ENCODE measurements at places on chromosomes 13 and 19.

DNA sequence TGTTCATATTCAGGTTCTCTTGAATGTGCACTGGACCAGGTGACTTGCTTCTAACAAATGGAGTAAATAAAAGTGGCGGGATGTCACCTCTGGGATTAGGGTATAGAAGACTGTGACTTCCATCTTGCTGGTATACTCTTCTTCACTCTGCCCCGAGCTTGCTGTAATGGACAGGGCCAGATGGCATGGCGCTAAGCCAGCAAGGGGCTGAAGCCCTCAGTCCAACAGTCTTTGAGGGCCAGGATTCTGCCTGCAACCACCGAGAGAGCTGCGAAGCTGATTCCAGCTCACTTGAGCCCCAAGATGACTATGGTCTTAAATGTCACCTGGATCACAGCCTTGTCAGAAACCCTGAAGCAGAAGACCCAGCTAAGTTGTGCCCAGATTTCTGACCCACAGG, 600.0 kb downstream of the FGF9 start:
- DNase-seq = no peak

GRCh38 chr19:51520728-51521127, 10.7 kb downstream of the SIGLEC6 start:
- DNase-seq = no peak

DNA sequence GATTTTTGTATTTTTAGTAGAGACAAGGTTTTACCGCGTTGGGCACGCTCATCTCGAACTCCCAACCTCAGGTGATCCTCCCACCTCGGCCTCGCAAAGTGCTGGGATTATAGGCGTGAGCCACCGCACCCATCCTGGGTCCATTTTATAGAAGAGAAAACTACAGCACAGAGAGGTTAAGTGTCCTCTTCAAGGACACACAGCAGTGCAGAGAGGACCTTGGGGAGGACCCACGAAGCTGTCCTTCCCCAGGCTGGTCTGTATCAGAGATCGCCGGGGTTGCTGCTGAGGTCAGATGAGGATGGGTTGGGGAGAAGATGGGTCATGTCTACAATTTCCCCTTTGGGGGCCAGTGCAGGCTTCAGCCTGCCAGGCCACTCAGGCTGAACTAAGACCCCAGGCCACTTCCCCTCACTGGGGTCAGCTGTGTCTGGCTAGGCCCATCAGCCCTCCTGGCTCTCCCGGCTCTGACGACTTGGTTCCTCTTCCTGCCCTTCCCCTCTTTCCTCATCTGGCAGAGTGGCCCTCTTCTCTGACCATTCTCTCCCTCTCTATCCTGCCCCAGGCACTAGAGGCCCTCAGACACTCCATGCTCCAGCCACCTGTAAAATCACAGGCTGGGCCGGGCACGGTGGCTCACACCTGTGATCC, 9.6 kb downstream of the MYO1F start:
- DNase-seq = no peak

GRCh38 chr19:18613589-18614234, 1.0 kb downstream of the TMEM59L start:
- DNase-seq = no peak

- no peak for DNase-seq
These were observed 529.6 kb downstream of the FGF9 start for GRCh38 chr13:22200440-22200839.

GRCh38 chr19:13727798-13728197, 36.5 kb upstream of the MRI1 start:
- DNase-seq = no peak

GRCh38 chr13:41543664-41544300, 86.4 kb downstream of the RGCC start:
- no peak for DNase-seq

DNA sequence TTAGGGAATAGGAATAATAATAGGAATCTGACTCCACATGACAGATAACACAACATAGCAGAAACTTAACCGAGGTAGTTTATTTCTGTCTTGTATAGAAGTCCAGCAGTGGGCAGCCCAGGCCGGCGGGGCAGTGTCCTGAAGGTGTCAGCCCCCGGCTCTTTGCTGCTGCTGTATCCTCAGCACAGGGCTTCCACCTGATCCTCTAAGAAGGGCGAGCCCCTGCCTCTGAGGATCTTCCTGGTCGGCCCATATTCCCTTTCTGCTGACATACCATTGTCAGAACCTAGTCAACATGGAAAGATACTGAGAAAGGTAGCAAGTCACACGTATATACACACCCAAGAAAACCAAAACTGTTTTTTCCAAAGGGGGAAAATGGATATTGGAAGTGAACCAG, 56.2 kb upstream of the GPR183 start:
- DNase-seq = no peak

DNA sequence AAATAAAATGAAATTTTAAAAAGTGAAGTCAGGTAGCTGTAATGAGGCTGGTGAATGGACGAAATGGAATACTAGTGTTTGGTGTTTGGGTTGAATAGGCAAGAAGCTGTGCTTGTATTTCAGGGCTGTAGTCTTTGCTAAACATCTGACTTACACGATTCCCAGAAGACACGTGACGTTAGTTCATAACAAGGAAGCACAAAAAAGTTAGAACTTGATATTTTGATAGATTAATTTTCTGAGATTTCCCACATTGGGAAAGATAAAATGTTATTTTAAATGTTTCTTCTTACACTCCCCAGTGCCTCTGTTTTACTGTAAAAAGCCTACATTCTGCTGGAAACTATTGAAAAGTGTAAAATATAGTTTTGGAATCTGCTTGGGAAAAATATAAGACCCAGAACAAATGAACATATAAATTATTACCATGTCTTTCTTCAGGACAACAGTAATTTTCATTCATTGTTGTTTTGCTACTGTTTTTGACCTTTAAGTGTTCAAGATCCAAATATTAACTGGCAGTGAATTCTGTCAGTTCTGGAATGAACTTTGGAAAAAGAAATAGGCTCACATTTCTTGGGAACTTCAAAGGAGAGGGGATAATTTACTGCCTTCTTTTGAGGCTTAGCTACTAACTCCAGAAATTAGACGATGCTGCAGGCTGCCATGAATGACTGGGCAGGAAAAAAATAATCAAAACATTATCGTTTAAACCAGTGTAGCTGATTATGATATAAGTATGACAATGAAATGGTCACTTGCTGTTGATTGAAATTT, 241.3 kb downstream of the SLITRK6 start:
- DNase-seq = no peak

DNA sequence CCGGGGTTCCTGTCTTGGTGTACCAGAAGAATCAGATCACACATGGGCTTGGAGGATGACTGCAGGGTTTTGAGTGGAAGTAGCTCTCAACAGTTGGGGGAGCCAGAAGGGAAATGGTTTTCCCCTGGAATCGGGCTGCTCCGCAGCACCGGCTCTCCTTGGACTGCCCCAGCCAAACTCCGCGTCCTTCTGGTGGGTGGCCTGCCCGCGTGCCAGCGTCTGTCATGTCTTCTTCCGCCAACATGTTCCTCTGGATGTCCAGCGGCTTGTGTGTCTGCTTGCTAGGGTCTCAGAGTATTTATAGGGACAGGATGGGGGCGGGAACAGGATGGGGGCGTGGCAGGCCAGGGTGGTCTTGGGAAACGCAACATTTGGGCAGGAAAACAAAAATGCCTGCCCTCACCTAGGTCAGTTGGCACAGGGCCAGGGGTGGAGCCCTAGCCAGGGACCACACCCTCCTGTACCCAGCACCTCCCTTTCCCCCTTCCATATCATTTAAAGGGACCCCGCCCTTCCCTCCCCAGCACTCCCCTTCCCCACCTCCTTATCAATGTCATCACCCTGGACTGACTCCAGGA, 1.3 kb upstream of the ZNF30 start:
- DNase-seq = no peak

DNA sequence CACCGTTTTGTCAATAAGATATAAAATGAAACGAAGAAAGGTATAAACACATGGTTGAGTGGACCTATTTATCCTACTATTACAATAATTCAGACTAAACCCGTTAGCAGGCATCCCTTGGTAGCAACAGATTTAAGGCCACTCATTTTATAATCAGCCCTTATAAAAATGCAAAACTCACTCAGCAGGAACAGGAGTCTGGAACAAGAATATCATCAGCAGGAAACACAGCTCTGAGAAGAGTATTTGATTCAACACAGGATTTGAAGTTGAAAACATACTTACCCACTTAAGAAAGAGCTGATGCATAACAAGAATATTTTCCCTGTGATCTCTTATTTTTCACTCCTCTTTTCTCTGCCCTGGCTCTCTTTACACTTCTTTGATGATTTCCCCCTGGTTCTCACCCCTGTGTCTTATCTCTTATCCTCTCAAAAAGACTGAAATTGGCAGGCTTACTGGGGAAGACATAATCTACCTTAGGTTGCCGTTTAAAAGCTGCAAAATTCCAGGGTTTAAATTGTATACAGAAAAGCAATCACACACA, 1722.7 kb downstream of the SLITRK5 start:
- DNase-seq = no peak

DNA sequence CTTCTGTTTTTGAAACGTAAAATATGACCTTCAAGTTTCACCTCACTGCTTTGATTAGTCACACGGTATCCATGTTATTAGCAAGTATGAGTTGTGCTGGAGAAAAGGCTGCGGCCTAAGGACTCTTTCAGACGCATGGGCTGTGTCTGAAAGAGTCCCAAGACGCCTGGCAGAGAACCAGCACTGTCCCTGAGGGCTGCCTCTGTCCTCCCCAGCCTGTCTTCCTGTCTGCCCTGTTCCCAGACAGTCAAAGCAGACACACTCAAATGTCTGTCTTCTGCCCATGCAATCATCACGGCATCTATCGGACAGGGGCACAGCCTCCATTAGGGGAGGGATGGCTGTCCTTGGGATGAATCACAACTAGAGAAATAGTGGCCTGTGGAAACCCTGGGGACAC, 65.5 kb downstream of the DPY19L3 start:
- DNase-seq = no peak

DNA sequence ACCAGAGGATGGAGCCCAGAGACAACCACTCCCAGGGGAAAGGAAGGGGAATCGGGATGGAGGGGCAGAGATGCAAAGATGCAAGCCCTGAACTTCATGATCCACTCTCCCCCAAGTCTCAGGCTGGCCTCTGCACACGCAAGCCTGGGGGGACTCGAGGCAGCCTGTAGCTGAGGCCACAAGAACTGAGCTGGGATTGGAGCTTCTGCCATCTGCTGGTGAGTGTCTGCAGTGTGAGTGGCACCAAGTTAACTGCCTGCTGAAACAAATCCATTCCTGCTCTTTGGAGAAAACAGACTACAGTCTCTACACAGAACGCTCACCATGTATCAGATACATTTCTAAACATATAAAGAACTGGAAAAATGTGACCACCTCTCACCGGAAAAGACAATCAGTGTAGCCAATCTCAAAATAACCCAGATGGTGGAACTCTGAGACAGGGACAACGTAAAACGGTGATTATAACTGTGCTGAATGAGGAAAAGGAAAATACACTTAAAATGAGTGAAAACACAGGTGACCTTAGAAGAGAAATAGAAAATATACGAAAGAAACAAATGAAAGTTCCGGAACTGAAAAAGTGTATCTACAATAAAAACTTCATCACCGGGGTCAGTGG, 62.1 kb downstream of the KLF2 start:
- no peak for DNase-seq

- no peak for DNase-seq
These were observed 51.6 kb downstream of the SERP2 start for GRCh38 chr13:44425041-44425814.

GRCh38 chr19:20233105-20233504, 66.1 kb downstream of the ZNF486 start:
- no peak for DNase-seq

DNA sequence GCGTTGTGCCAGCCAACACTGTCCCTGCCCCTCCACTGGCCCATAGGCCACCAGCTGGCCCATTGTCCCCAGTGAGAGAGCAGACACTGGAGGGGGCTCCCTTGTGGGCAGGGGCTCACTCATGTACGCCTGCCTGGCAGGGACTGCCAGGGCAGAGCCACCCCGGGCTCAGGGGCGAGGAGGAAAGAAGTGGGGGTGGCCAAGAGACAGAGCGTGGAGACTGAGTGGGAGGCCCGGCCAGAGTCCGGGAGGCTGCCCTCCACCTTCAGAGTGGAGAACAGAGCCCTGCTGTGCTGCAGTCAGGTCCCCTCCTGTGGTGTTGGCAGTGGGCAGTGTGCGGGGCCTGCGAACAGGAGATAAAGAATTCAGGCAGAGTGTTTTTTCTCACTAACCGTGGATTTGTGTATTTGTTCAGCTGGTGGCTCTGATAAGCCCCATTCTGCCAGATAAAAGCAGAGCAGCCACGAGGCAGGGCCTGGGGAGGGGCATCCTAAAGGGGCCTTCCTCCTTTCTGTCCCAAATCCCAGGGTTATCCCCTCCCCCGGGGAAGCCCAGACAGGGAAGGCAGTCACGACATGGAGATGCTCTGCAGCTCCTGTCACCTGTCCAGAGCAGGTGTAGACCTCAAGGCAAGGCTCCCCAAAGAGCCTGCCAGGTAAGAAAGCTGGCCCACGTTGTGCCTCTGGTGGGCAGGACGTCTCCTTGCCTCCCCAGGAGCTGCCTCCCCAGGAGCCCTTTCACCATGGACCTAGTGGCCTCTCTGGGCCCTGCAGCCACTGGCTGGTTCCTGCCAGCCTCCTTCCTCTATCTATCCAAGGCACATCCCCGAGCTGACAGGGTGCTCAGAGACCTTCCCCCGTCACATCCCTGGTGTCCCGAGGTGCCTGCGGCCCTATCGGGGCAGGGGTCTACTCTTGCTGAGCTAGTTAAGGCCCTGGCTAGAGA, 33.0 kb downstream of the LYL1 start:
- no peak for DNase-seq

DNA sequence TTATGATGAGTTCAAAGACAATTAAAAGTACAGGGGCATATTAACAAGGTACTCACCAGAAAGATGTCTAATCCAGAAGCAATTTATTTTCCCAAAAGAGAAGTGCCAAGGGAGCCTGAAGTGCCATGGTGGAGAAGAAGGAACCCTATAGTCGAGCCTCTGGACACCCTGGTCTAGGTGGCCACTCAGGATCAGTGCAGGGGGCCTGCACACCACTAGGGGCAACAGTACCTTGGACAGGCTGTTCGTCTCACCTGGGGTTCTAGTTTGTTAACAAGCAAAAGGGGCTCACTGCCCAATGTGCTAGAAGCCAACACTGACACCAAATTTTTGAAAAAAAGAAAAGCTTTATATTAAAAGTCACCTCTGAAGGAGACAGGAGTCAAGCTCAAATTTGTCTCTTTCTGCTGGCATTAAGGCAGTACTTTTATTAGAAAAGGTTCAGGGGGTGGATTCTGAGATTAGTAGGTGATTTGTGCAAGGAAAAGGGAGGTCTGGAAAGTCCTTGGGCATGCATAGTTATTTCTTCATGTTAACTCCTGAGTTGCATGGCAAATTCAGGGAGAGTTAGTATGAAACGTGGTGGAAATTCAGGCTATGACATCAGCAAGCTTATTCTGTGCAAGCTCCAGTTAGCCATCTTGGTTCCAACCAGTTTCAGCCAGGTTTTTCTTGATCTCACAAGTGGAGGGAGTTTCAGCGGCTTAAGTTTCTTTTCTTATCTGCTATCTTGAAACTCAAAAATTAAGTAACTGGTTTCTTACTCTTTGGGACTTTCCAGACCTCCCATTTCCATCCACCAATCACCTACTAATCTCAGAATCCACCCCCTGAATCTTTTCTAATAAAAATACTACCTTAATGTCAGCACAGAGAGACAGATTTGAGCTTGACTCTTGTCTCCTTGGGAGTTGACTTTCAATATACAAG, 884 bp upstream of the CBY2 start:
- no peak for DNase-seq

GRCh38 chr19:28999724-29000433, 213.1 kb downstream of the UQCRFS1 start:
- no peak for DNase-seq
